Activated CD4-positive, alpha-beta T cell treated with anti-CD3 and anti-CD28 coated beads for 36 hours (primary cell): ENCODE measurements at places on chromosomes 4 and X.
A peak's percentile ranks its signal among the peaks of the same experiment; 100 is the strongest.

DNA sequence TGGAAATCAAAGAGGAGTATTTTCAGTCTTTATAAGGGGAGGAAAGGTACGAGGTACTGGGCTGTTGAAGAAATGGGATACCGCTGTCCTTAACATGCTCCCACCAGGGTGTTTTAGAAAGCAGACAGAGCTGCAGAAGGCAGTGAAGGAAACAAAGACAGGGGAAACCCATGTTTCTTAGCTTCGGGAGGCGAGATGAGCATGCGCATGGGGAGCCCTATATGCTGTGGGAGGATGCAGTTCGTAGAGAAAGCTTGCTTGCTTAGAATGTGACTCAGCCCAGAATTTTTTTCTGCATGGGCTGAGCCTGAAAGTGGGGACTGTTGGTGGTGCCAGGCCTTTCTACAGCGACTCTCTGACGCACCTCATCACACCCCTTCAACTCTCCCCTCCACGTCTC is 28.8 kb upstream of the SCOC start:
- DNase-seq: no peak

DNA sequence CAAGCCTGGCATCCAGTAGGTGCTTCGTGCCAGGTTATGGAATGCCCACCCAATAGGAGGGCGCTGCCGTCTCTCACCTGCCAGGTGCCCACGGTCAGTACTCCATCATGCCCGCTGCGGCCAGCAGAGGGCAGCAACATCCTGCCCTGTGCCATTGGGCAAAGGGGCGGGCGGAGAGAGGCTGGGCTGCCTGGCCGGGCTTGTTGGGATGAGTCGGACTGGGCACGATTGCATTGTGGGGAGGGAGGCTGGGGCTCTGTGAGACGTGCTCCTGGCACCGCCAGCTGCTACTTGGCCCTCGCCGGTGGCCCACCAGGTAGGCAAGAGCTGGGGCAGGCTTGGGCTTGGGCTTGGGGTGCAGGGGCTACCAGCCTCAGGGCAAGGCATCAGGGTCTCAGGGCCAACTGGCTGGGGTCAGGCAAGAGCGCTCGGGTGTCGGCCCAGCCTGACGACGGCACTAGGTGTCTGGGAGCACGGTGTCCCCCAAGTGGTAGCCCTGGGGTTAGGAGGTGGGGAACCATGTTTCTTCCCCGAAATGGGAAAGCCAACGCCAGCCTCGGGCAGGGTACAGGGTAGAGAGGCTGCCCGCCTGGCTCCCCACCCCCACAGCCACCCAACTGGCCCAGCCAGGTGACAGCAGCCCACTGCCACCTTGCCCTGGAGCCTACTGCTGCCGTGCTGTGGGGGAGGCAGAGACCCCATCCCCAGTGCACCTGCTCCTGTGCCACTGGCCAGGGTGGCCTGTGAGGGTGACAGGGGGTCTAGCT is at the start of gene PLXNB3:
Gene PLXNB3 (plus strand): TSS at position 261 of the 767 bp plus-strand sequence. CDS start 1,287 bp downstream, outside the sequence.
- peak; percentile 86 for DNase-seq

DNA sequence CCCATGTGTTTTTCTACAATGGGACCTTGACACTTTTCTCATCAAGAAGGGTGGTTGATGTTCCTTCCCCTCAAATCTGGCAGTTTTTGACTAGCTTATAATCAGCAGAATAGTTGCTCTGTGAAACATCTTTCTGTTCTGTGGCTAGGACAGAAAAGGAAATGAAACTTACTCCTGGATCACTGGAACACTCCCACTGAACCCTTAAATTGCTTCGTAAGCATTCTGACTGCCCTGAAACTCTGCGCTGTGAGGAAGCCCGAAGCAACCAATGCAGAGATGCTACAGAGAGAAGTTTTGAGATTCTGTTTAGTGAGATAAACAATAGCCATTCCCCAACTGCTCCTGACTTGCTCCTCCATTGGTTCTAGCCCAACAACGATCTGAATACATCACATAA is 602.2 kb downstream of the CENPC start:
- no peak for DNase-seq

- no peak for DNase-seq
These were observed 397.0 kb downstream of the GPAT3 start for GRCh38 chr4:83932750-83933391.

GRCh38 chrX:1595711-1596060 is 4.3 kb downstream of the AKAP17A start:
- DNase-seq: no peak

GRCh38 chrX:84168574-84168973 is 19.4 kb downstream of the RPS6KA6 start:
- DNase-seq: no peak

- peak; percentile 51 for DNase-seq
These were observed 645 bp downstream of the AMMECR1 start for GRCh38 chrX:110317061-110317819.

DNA sequence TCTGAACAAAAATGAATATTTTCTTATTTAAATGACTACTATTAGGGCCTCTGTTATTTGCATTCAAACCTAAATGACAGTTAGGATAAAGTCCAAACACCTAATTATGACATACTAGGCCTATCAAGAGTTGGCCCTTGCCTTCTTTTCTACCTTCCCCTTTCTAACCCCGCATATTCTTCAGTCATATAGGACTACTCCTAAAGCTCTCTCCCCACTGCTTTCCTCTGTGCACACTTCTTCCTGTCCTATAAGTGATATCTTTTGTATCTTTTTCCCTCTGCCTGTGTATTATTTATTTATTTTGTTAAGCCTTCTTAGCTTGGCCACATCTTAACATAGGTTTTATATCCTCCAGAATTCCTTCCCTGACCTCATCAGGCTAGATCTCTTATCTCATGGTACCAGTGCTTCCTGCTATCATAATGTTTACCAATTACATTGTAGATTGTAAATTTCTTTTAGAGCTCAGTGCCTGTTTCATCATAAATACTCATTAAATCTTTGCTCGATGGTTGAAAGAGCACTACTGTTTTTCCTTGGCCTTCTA is 22.5 kb downstream of the ERVMER34-1 start:
- DNase-seq: no peak

DNA sequence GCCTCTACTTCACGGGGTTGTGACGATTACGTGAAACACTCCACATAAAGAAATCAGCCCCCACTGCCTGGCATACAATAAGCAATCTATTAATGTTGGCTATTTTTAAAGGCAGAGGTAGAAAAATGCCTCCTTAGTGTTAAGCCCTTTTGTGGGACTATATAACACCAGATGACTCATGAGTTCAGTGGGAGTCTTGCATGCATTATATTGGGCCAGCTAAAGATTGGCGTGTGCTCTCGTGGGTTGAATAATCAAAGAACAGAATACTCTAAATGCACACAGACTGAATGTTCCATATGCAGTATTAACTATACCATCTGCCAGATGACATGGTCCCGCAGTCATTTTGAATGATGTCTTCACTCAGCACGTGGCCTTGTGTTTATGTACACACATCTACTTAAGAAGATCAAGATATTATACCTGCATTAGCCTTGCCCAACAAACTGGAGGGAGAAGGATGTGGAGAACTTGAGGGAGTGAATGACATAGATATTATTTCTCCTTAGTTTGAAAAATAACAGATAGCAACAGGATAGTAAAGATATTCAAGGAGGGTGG is 85.0 kb upstream of the MYOZ2 start:
- DNase-seq: no peak

DNA sequence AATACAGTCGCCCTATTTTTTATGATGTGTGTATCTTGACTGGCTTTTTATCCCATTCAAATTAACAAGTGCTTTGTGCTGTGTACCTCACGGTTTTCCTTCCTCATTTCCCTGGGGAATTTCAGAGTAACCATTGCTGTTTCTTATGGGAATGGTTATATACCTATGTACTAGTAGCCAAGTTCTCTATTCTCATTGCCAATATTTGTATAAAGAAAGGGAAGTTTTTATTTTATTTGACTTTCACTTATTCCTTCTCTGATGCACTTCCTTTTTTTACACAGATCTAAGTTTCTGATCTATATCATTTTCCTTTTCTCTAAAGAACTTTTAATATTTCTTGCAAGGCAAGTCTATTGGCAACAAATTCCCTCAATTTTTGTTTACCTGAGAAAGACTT is 181.3 kb downstream of the SOWAHB start:
- no peak for DNase-seq

GRCh38 chr4:40927074-40927473 is 177.3 kb downstream of the NSUN7 start:
- no peak for DNase-seq

- no peak for DNase-seq
These were observed 98.2 kb upstream of the ARSJ start for GRCh38 chr4:114077610-114078009.

DNA sequence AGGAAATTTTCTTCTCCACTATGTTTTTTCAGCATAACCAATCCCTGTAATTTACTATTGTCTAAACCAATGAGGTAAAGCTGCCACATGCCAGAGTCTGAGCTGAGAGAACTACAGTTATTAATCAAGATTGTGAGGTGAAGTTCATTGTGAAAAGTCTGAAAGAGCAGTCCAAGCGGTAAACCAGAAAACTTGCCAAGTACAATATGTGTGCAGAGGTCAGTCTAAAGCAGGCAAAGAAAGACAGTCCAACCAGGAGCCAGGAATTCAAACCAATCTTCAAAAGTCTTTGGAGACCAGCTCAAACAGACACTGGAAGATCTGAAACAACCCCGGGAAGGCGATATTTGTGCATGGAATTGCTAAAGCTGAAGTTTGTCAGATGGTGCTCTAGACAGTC is 229.1 kb upstream of the POU3F4 start:
- DNase-seq: no peak

- DNase-seq: peak; percentile 10
These were observed 59.8 kb upstream of the MAML3 start for GRCh38 chr4:140213749-140214148.

DNA sequence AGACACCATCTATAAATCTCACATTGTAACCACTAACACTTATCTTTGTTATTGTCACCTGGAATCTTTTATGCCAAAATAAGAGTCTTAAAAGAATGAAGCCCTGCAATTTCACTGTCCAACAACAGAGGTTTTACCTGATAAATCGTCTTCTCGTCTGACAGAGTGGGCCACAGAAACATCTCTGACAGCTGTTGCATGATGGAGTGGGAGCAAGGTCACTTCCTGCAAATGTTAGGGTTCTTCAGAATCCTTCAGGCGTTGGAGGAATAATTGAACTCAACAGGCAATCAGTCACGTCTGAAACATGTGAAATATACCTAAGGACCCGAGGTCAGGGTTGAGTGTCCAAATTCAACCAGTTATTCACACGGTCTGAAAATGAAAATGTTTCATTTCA is 353.6 kb downstream of the TRIML1 start:
- DNase-seq: no peak

- no peak for DNase-seq
These were observed 149.2 kb downstream of the AWAT2 start for GRCh38 chrX:69900491-69900890.

GRCh38 chr4:154985673-154986072 is 204.6 kb downstream of the RBM46 start:
- no peak for DNase-seq

- no peak for DNase-seq
These were observed 251.8 kb downstream of the TENM3 start for GRCh38 chr4:182495031-182495430.

- DNase-seq: no peak
These were observed 29.9 kb downstream of the RNF175 start for GRCh38 chr4:153729895-153730294.

GRCh38 chr4:23366557-23366906 is 523.3 kb downstream of the PPARGC1A start:
- no peak for DNase-seq

DNA sequence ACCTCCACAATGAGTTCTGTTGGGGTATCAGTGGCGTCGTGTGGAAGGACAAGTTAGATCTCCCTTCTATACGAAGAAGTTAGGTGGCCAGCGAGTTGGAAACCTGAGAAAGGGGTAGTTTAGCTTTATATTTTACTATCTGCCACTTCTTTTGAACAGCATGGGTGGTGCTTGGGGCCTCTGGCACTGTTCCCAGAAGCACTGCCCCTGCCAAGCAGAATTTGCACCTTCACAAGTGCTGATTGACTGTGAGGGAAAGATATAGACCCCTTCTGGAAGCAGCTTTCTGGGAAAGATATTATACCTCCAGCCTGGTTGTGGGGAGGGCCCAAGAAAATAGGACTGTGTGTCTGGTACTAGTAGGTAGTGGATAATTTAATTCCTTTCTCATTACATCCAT is 246.9 kb downstream of the FBXO8 start:
- no peak for DNase-seq

DNA sequence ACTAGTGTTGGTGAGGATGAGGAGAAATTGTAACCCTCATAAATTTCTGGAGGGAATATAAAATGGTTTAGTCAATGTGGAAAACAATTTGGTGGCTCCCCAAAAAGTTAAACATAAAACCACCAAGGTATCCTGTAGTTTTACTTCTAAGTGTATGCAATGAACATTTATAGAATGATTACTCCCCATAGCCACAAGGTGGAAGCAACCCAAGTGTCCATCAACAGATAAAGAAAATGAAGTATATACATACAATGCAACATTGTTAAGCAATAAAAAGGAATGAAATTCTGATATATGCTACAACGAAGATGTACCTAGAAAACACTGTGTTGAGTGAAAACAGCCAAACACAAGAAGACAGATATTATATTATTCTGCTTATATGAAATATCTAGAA is 569.1 kb upstream of the GRID2 start:
- no peak for DNase-seq

DNA sequence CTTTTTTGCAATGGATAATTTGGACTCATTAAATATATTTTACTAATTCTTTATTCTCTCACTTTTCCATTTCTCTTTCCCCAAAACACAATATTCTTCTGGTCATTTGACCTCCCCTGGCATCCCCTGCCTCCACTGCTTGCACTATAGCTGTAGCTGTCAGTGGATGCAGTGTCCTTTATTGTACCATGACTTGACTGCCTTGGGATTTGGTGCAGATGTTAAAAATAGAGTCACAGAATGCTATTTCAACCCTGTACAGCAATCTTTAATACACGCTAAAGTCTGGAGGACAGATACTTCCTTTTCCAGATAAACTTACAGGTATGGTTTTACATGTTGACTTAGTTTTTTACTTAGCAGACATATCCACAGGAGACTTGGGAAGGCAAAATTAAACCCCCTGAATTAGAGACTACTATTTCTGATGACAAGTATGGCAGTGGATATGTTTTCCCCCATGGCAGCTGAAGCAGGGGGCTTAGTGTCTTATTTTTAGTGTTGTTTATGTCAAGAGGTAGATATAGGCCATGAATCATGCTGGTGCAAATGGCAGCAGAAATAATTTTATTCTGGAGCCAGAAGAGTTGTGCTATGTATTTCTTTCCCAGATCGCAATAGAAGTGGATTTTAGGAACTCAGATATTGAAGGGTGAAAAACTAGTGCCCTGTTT is 461.4 kb downstream of the NAF1 start:
- no peak for DNase-seq

GRCh38 chr4:24105327-24106038 is 215.6 kb upstream of the PPARGC1A start:
- DNase-seq: no peak

DNA sequence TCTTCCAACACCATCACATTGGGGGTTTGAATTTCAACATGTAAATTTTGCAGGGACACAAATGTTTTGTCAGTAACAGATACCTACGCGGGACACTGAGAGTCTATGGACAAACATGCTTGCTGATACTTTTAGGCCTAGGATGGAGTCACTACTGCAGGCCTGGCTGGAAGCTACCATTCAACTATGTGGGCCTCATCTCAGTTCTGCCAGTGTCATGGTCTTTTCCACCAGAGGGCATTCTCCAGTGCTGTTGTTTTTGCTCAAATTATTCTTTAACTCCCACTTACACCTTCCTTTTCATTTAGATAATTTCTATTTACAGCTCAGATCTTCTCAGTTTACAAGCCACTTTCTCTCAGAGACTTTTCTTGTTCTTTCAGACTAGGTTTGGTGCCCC is 7.0 kb upstream of the ANK2 start:
- no peak for DNase-seq
